OCI-M1 (cell line): ENCODE measurements at places on chromosomes 11 and 22.

DNA sequence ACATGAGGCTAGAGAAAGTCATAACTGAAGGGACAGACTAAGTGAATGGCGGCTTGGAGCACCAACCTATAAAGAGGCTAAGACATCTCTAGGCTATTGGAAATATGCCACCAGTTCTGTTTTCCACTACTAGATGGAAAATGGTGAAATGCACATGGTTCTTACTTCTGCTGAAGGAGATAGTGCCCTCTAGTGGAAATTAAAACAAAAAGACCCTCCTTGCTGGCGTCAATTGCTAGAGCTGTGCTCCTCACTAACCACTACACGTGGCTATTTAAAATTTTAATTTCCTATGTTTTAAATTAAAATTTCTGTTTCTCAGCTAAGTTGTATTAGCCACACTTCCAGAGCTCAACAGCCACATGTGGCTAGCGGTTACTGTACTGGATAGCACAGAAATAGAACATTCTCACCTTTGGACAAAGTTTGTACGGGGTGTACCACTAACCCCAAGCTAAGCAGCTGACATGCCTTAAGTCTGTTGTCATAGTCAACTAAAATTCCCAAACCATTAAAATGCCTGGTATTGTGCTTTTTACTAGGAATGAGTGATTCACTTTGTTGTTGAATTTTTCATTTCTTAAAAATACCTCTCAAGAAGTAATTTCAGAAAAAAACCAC, 34.1 kb upstream of the CALCA start:
- peak; percentile 78 for DNase-seq

DNA sequence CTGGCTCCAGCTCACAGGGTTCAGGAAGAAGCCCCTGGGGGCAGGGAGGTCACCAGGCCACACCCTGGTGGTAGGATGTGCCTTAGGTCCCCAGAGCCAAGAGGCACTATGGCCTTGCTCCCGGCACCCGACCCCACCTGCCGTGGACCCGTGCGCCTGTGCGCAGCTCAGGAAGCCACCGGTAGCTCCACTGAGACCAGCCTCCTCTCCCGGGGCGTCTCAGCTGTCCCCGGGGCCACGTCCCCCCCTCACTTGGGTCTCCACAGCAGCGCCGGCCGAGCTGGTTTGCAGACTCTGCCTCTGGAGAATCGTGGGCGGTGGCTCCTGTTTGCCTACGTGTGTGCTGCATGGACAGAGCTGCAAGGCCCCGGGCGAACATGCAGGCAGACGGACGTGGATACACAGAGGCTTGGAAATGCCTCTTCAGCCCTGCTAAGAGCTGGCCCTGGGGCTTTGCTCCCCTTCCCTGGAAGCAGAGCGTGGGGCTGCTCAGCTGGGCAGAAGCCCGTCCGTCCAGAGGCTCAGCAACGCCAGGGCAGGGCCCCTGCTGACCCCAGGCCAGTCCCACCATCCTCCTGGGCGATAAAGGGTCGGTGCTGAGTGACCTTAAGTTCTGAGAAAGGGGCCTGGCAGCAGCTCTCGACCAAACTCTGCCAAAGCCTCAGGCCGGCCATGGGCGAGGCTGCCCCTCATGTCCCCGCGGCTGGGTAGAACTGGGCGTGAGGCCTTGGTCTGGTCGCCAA, 15.3 kb upstream of the MUC5B start:
- no peak for DNase-seq

- no peak for DNase-seq
These were observed 387.5 kb upstream of the NARS2 start for GRCh38 chr11:78961937-78962701.

- DNase-seq, result peak; percentile 51
These were observed 17.6 kb upstream of the CLPB start for GRCh38 chr11:72451831-72452376.

DNA sequence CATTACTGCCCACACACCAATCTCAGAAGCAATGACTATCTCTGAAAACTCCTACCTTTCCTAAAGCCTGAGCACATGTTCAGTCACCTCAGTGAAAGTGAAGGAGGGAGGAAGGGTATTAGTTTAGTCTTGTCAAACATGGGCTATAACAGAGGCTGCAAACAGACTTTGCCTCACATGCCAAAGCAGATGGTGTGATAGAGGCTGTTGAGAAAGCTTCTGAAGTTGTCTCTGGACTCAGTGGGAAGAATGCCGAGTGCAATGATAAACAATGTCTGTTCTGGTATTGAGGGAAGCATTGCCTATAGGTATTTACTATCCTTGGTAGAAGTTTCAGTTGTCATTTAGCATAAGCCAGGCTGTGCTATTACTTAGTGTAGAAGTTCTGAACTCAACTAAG, 314.5 kb upstream of the CCDC90B start:
- DNase-seq, result no peak
